Mesenchymal stem cell (in vitro differentiated cells and primary cell): ENCODE measurements at places on chromosomes 1 and 21.

- DNase-seq, result no peak
Measured at GRCh38 chr21:24897883-24898282, 709.4 kb downstream of the MRPL39 start.

GRCh38 chr1:39828734-39829133, 40.1 kb upstream of the BMP8B start:
- DNase-seq, result no peak

- DNase-seq, result peak; percentile 39
Measured at GRCh38 chr1:67214420-67215174, 48.3 kb downstream of the IL23R start.

- DNase-seq, result peak; percentile 76
Measured at GRCh38 chr21:29091033-29091432, 17.6 kb upstream of the CCT8 start.

GRCh38 chr1:108000620-108001111, 35.7 kb upstream of the VAV3 start:
- peak; percentile 78 for DNase-seq

GRCh38 chr21:43012596-43012995, 38.2 kb downstream of the PKNOX1 start:
- no peak for DNase-seq

- no peak for DNase-seq
Measured at GRCh38 chr1:157844089-157844830, 2.7 kb upstream of the CD5L start.

GRCh38 chr1:58895559-58896145, 111.8 kb upstream of the JUN start:
- no peak for DNase-seq

- no peak for DNase-seq
Measured at GRCh38 chr1:238139713-238140112, 249.0 kb upstream of the ZP4 start.

GRCh38 chr1:177427811-177428210, 257.1 kb downstream of the BRINP2 start:
- no peak for DNase-seq

DNA sequence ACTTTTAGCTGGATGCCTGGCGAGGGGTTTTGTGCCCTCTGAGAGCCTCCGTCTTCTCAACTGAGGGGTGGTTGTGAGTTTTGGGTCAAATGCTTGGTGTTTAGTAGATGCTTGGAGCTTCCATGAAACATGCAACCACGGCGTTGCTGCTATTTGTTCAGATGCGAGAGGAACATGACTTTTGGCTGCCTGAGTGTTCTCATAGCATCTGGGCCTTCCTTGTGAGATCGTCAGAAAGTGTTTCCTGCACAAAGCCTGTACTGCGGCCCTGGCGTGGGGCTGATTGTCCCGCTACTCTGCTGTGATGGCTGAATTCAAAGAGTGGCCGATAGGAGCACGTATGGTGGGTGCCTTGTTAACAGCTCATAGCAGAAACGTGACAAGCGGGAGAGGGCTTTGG, 69.8 kb upstream of the FAM3B start:
- DNase-seq, result no peak
